Fibroblast of skin of abdomen (primary cell): ENCODE measurements at places on chromosomes 4 and X.
A peak's percentile ranks its signal among the peaks of the same experiment; 100 is the strongest.

GRCh38 chrX:41081821-41082220, 3.4 kb upstream of the USP9X start:
- no peak for DNase-seq

- no peak for DNase-seq
Measured at GRCh38 chrX:24133312-24133711, 16.2 kb upstream of the ZFX start.

DNA sequence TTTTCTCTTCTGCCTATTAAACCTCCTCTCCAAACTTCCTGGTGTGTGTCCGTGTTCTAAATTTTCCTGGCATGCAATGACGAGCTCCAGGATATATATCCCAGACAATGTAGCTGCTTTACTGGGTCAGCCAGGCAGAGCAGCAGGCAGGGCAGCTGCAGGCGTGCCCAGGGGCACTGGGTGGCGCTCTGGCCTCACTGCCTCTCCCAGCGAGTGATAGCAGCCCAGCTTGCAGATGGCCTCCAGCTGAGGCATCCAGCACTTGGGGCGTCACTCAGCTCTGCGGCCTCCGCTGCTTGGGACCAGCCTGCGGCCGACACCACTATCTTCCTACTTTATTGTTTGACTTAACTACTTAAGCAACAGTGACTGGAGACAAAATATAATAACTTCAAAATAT, 23.0 kb upstream of the UBA6 start:
- peak; percentile 7 for DNase-seq

GRCh38 chr4:140038031-140038533, 115.9 kb downstream of the MAML3 start:
- peak; percentile 41 for DNase-seq

GRCh38 chrX:115504167-115504566, 56.8 kb upstream of the PLS3 start:
- DNase-seq, result no peak
